Left ventricle myocardium superior (tissue), 1 donor: ENCODE measurements at places on chromosomes 16 and 17. TPM values are rescaled to one million over a fixed set of nuclear protein-coding genes. Genes with fewer than 3 reads are reported as not detected.
A peak's percentile ranks its signal among the peaks of the same experiment; 100 is the strongest.

Gene KCNJ18
- not detected for total RNA-seq

Gene CTRB2
- not detected for total RNA-seq

Gene PDIA2
- total RNA-seq, result 2.6 TPM

Gene HBM
- not detected for total RNA-seq

Gene SNAI3
- 3.8 TPM for total RNA-seq

- DNase-seq, result no peak
These were observed 181.4 kb downstream of the COPRS start for GRCh38 chr17:31677681-31678080.

GRCh38 chr17:39400547-39401411 is 647 bp downstream of the FBXL20 start:
- DNase-seq, result no peak

- DNase-seq, result no peak
These were observed 97.6 kb upstream of the FAM20A start for GRCh38 chr17:68698746-68699145.

GRCh38 chr17:5526821-5527598 is 40.6 kb downstream of the MIS12 start:
- peak; percentile 71 for DNase-seq

DNA sequence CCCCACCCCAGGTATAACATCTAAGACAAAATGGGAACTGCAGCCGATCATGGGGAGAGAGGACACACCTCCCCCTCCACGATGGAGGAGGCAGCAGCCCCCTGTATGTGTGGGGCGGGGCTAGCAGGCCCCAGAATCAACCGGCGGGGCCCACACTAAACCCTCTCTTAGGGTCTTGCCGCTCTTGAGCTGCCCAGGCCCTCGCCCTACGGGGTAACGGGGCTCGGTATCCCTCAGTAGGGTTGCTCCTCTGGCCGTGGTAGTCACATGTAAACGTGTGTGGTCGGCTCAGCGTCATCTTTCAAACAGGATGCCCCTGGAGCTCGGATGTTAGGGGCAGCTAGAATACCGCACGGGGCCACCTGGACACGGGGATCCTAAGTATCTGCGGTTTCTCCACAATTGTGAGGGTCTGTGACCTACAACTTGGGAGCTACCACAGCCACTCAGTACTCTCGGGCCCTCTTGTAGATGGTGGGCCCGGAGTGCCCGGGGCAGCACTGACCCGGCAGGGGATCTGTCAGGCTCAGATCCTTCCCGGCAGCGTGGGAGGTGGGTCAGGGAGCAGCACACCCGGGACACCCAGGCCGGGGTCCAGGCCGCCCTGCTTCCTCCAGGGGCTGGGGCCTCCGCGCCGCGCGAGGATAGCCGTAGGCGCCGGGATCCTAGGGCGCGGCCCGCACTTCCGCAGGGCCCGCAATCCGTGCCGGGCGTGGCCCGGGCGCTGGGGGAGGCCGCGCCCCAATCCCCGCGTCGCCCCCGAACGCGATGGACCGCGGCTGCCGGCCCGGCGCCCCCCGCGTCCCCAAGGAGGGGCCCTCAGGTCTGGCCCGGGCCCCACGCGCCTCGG is 781 bp downstream of the ARHGDIA start:
- DNase-seq, result peak; percentile 64

DNA sequence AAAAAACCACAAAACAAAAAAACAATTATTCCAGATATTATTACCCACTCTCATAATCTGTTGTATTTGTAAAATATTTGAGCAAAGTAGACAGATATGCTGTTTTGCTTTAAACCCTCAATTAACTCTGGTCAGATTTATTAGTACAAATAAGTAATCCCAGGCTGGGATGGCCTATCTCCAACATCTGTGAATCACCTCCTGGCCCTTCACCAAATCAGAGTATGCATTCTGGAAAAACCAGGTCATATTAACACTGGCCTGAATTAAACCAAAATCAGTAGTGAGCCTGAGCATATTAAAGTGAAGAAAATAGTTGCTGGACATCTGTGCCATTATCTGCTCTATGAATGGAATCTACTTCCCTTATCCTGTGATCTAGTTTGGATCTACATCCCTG is 41.0 kb downstream of the STAT3 start:
- no peak for DNase-seq

DNA sequence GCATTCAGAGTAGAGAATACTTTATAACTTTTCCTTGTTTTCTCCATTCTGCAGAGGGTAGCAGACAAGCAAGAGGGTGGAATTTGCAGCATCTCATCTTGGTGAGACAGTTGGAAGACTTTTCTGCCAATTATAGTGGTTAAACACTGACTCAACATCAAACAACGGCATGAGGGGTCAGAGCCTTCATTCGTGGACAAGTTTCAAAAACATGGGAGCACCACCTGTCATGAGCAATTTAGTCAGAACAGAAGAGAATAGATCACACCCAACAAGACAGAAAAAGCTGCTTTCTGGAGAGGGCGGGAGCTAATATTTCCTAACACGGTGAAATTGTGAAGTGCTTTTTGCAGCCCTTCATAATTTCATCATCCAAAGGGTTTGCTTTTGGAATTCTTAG is 17.9 kb upstream of the ZNF652 start:
- DNase-seq, result no peak

DNA sequence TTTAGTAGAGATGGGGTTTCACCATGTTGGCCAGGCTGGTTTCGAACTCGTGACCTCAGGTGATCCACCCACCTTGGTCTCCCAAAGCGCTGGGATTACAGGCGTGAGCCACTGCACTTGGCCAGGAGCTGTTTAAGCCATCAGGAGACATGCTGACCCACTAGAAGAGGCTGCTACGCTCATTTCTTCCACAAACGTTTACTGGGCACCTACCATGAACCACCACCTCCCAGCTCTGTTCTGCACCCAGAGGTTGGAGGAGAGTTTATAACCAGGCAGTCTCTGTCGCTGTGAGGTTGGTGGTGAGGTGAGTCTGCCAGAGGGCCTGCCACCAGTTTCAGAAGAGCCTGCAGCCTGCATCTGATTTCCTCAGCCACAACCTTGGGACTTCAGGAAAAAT is 51.8 kb downstream of the SF3B3 start:
- DNase-seq, result no peak

- DNase-seq, result no peak
These were observed 68.4 kb downstream of the MARF1 start for GRCh38 chr16:15574614-15574948.
